ENCODE measurements at places on chromosomes 4 and X.

- DNase-seq, result no peak
Observed at GRCh38 chr4:24675721-24676389, 91.5 kb upstream of the DHX15 start.

DNA sequence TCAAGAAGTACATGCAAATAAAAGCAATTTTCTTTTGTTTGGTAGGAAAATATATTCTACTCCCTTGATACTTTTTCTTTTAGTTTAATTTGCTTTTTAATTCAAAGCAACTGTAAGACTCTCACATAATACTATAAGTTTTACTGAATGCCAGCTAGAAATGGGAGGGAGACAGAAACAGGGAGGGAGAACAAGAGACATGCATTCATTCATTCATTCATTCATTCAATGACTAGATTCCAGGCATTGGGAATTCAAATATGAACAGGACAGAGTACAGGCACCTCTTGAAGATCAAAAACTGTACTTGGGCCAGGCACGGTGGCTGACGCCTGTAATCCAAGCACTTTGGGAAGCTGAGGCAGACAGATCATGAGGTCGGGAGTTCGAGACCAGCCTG lies 85.6 kb downstream of the THOC2 start:
- no peak for DNase-seq

DNA sequence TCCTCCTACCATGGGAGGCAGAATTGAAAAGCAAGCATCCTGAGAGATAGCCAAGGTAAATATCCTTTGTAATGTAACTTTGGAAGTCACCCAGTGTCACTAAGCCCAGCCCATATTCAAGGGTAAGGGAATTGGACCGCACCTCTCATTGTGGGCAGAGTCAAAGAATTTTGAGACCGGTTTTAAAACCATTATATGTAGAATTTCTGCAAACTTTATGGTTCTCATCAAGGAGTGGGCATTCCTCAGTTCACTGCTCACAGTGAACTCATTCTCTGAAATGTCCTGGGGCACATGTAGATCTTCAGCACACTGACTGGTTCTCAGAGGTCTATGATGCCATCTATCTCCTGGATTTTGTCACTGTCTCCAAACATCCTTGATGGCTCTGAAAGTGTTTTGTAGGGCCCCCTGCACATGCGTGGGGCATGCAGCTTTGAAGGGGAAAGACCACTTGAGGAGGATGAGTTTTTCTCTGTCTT lies 35.3 kb upstream of the CHRNA9 start:
- no peak for DNase-seq

DNA sequence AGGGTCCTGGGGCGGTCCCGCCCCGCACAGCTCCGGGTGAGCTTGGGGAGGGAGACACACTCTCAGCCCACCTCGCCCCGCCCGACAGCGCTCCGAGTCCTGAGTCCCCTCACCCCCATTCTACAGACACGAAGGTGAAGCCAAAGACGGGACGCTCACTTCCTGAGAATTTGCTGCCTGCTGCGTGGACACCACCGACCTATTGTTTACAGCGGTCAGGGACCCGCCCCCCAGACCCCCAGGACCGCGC lies 796 bp upstream of the ZNF141 start:
- DNase-seq, result no peak

GRCh38 chr4:128177498-128177897 lies 110.1 kb downstream of the PGRMC2 start:
- DNase-seq, result no peak

GRCh38 chr4:66204534-66205247 lies 534.4 kb upstream of the EPHA5 start:
- no peak for DNase-seq

DNA sequence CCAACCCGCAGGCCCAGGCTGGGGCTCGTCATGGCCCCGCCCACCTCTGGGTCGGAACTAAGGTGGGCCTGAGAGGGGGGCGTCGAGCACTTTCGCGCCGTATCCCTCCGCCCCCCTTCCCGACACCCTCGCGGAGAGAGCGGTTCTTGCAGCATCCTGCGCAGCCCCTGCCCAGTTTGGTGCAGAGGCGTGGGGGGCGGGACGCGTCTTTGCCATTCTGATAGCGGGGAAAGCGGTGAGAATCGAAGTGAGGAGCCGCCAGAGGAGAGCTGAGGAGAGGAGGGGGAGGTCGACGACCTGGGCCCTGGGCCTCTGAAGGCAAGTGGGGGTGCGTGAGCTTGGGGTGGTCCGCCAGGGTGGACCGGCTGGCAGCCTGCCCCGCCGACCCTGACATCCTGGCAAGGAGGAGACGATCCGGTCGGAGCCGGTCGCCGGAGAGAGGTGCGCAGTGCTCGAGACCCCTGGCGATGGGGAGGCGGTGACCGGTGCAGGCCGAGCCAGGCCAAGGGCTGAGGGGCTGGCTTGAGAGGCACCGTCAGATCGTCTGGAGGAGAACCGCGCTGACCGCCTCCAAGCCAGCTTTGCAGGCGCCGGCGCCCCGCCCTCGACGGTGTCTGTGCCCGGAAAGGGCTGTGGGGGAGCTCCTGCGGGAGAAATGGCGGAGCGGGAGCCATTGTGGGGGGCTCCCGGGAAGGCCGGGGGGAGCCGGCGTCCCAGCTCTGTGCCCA lies 25.5 kb downstream of the GPRASP3 start:
- DNase-seq, result no peak

- DNase-seq, result no peak
Observed at GRCh38 chr4:146465628-146466027, 56.1 kb downstream of the SLC10A7 start.

DNA sequence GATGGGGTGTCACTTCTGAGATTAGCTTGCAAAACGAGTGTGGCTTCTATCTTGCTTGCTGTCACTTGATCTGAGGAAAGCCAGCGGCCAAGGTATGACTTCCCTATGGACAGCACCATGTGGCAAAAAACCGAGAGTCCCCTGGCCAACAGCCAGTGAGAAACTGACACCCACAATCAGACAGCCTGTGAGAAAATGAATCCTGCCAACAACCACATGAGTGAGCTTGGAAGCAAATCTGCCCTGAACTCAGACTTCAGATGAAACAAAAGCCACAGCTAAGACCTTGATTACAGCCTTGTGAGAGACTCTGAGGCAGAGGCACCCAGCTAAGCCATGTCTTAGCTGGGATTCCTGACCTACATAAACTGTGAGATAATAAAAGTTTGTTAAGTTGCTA lies 45.5 kb downstream of the PPP1R2C start:
- DNase-seq, result no peak

DNA sequence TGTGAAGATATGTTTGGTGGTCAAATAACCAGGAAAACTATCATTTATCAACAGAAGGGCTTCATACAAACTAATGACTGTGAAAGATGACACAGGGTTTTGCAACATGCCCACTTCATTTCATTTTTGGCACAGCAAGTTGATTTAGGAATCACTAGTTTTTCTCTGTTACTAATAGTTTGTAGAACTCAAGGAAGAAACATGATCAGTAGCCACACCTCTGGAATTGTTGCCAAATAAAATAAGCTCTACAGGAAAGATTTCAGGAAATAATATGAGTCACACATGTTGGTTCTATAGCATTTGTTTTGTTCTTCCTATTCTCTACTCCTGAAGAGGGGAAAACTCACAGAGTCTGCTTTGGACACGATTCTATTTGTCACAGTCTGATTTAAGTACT lies 255.4 kb downstream of the TLL1 start:
- DNase-seq, result no peak

DNA sequence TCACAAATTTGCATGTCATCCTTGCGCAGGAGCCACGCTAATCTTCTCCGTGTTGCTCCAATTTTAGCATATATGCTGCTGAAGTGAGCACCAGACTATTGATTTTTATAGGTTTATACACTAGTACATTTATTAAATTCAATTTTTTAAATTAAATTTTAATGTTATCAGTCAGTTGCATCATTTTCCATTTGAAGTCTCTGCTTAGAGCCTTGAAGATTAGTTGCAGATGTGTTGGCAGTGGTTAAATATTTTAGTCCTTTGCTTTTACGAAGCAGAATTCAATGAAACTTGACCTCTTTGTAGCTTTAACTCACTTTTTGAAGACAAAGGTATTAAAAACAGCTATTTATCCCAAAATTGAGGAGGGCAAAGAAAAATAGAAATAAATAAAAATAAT lies 16.5 kb downstream of the TRAPPC11 start:
- peak; percentile 16 for DNase-seq

- no peak for DNase-seq
Observed at GRCh38 chr4:22688236-22688635, 4.5 kb upstream of the GBA3 start.

- no peak for DNase-seq
Observed at GRCh38 chrX:133570549-133570948, 155.3 kb upstream of the GPC4 start.

DNA sequence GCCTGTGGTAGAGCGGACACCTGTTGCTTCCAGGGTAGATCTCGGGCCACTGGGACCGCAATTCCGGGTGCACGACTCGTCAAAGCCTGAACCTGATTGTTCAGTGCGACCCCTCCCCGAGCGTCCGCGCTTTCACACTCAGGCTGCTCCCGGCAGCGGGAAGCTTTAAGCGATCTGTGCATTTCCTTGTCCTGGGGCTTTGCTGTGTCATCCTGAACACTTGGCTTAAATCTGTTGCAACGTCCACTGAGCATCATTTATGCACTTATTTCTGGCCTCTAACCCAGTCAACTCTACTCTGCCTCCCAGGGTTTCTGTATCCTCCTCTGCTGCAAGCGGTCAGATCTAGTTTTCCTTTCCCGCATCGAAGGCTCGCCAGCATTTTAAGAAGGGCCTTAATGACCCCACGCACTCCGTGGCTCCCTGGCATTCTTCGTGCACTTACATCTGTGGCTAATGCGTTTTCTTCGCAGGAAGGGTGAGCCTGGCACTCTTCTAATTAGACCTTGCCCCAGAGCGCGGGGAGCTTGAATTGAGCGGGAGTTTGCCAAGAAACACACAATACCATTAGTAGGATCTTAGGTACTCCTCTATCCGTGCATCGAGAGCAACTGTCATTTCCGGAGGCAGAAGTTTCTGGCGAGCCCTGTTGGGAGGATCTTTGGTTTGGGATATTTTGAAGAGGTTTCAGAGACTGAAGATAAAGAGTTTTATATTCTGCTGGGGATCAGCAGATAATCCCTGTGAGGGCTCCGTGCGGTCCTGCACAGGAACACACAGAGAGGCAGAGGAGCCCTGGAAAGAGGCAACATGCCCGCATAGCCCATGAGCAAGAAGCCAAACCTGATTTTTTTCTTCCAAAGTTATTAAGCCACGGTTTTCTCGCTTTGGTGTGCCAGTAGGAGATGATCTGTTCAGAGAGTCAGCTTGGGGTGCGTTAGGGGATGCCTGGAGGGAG lies 654 bp upstream of the DDIT4L start:
- DNase-seq, result no peak

DNA sequence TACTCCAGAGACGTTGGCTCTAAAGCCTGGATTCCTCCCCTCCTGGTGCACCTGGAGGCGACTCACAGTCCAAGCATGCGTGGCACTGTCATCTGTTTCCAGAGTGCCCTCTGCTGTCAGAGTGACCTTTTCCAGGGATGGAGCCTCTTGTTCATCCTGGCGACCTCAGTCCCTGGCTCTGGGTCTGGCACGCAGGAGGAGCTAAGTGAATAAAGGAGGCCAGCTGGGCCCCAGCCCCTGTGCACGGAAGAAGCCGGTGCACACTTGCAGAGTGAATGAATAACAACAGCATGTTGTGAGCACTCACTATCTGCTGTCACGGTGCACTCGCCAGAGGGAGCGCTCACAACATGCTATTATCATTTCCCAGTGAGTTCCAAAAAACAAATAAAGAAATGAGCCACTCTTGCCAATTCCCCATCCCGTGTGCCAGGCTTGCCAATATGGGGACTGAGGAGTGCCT lies 27.8 kb upstream of the PSAPL1 start:
- DNase-seq, result peak; percentile 6

DNA sequence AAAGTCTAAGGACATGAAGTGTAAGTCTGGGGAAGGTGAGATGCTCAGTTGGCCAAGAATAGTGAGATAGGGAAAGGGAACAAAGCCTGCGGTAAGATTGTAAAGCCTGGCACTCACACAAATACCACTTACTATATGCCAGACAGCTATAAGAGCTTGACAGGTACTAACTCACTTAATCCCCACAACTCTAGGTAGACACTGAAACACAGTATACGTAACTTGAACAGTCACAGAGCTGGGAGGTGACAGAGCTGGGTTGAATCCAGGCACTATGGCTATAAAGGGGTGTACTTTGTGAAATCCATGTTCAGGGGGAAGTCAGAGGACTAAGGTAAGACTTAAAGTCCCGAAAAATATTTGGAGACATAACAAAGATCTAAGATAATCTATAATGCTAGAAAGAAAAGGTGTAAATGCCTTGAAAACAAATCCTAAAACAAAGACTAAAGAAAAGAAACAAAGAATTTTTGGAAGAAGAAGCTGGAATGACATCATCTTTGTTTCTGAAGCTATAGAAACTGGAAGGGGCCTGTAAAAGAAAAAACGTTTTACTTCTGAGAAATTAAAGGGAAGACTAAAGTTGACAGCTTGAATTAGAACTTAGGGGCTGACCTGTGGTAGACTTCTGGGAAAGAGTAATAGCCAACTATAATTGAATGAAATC lies 172.5 kb downstream of the PPP3CA start:
- no peak for DNase-seq

- no peak for DNase-seq
Observed at GRCh38 chr4:108107101-108107500, 61.6 kb downstream of the LEF1 start.

- DNase-seq, result no peak
Observed at GRCh38 chr4:44872246-44872645, 145.9 kb upstream of the GNPDA2 start.

- no peak for DNase-seq
Observed at GRCh38 chr4:83043801-83044407, 8.9 kb downstream of the COPS4 start.

DNA sequence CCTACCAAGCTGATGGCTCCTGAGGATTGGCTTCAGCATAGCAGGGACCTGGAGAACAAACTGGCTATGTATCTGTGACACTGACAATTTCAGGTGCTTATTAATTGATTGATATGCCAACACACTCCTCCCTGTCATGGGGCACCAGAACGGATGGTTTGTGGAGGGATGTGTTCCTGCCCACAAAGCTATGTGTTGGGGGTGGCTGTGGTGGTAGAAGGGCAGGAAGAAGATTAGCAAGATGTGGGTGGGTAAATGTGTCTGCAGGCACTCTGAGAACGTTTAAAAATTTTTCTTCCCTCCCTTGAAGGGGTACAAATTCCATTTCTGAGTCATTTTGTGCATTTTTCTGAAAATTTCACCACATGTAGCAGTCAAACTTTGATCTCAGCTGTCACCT lies 55.0 kb upstream of the SCML1 start:
- DNase-seq, result no peak

GRCh38 chr4:46124773-46125413 lies 1.0 kb upstream of the GABRG1 start:
- no peak for DNase-seq

- no peak for DNase-seq
Observed at GRCh38 chr4:32010221-32010620, 1290.1 kb downstream of the PCDH7 start.

DNA sequence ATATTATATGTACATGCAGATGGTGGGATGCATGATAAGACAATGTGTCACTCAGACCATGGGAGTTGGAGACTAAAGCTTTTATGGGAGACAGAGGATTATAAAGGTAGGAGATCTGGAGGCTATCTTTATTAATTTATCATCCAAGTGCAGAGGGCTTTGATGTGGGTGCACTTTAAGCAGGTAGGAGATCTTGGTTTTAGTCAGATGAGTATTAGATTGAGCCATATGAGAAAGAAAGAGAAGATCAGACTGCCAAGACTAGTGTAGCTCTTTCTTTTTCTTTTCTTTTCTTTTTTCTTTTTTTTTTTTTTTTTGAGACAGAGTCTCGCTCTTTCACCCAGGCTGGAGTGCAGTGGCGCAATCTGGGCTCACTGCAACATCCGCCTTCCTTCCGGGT lies 84.9 kb upstream of the CAMK2D start:
- no peak for DNase-seq
